ENCODE measurements at places on chromosomes 11 and 22. TPM values are rescaled to one million over a fixed set of nuclear protein-coding genes. Genes with fewer than 3 reads are reported as not detected.

DNA sequence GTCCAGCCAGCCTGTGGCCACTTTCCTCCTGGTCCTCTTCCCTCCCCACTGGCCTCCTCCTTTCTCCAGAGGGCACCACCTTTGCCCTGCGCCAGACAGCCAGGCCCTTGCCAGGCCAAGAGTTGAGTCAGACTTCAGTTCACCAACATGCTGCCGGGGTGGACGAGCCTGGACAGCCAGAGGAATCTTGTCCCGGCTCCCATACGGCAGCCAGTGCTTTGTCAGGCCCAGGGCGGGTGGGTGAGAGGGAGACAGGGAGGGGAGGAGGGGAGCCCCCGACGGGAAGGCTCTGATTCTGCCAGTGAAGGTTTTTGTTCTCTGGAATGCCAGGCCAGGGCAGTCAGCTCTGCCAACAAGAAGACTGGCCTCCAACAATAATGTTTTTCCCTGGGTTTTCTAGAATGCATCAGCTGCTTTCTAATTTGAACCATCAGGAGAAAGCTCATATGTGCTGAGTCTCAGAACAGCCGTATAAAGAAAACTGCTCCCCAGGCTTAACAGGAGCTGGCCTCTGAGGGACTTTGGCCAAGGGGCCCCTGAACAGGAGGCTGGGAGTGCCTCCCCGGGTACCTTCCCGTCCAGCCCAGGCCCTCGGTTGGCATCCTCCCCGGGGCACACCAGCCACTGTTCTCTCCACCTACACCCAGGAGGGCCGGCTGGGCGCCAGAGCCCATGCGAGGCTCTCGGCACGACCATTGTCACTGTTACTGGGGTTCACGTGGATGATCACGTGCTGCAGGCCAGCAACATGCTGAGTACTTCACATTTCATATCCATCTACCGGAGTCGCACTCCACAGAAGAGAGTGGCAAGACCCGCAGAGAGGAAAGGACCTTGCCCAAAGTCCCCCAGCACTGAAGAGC lies 28.6 kb downstream of the LIF start:
- no peak for DNase-seq

DNA sequence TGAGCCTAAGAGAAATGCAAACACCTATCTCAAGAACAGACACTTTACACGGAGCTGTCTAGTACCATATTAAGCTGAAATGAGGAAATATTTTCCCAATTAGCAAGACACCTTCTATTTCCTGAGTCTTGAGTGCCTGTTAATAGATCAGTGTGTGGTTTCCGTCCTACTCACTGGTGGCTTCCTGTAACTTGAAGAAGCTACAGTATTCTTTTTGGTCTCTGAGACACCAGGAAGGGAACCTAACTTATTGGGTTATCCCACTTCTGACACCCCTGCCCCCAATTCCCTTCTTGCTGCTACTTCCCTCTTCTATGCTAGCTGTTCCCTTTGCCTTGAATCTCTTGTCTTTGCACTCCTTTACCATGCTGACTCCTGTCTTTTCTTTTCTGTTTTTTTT lies 92.7 kb downstream of the FDX1 start:
- no peak for DNase-seq

DNA sequence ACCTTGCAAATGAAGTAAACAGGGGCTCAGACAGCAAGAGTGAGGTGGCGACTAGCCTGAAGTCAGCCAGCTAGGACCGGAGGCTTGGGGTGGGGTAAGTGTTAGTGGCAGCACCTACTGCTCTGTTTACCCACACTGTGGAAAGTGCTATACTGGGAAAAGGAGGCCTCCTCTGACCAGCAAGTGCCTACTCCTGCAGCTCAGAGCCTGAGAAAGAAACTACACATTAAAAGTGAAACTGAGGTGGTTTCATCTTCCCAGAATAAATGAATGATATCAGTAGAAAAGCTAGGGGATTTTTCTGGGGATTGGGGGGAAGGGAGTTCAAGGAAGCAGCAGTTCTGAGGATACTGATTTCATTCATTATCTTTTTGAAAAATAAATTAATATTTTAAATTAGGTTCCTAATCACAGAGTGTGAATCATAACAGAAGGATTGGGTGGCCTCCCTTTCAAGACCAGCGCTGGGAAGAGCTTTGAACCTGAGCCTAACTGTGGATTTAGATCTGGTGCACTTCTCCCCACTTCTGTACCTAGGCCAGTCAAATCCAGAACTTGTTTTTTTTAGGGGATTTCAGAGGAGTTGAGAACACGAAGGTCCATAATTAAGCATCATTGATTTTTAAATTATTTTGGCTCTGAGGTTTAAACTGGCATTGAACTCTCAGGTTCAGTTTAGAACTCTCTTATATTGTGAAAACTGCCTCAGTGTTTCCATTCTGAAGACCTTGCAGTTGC lies 48.1 kb upstream of the GRAMD1B start:
- no peak for DNase-seq

DNA sequence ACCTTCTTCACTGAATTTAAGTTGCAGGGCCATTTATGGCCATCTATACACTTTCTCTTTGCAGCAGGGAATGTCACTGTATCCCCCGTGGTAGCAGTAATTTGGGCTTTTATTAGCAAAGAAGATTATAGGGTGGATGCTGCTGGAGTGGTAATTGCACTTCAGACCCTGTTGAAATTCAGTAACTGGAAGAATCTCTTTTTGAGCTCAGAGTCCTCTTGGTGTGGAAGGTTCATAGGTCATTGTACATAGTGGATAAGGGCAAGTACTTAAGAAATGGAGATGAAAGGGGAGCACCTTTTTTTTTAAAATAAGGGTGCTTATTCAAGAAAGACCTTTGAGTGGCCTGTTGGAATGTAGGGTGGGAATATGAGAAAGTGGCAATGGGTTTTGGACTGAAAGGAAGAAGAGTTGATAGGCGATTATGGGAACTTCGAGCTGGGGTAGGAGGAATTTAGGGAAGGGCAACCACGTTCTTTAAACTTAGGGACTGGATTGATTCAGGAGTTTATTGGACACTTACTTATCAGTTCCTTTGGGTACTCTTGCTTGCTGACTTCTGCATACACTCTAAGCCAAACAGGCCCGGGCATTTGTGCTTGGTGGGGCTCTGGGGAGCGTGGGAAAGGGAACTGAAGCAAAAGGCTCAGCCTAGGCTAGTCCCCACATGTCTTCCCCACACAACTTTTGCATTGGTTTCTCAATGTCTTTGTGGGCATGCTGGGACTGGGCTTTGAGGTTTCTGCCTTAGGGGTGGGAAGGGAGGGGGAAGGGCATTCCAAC lies 26.5 kb downstream of the CTNND1 start:
- DNase-seq, result peak; percentile 96

DNA sequence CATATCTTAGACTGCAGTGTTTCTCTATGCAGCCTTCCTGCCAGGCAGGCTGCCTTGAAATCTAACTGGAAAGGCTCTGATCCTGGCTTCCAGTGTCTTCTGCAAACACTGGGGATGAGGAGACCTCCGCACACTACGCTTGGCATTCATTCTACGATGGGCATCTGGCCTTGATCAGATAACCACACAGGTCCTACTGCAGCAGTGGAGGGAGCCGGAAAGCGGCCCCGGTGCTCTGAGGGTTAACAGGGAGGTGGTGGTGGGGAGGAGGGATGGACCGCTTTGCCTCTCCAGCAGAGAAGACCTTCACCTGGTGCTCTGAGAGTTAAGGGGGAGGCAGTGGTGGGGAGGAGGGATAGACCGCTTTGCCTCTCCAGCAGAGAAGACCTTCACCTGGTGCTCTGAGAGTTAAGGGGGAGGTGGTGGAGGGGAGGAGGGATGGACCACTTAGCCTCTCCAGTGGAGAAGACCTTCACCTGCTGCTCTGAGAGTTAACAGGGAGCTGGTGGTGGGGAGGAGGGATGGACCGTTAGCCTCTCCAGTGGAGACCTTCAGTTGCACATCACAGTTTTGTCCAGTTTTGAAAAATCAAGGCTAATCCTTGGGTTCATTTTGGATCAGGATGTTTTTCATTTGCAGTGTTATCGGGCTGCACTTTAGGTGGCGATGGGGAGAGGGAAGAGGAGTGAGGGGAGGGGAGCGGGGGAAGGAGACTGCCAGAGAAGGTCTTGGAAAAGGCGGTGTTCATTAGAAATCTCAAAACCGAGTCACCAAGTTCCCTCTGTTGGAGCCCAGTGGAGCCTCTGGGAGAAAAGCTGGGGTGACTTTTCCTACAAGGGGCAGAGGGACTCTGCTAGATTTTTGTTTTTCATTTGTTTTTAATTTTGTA lies 5.6 kb downstream of the GAL start:
- DNase-seq, result no peak

DNA sequence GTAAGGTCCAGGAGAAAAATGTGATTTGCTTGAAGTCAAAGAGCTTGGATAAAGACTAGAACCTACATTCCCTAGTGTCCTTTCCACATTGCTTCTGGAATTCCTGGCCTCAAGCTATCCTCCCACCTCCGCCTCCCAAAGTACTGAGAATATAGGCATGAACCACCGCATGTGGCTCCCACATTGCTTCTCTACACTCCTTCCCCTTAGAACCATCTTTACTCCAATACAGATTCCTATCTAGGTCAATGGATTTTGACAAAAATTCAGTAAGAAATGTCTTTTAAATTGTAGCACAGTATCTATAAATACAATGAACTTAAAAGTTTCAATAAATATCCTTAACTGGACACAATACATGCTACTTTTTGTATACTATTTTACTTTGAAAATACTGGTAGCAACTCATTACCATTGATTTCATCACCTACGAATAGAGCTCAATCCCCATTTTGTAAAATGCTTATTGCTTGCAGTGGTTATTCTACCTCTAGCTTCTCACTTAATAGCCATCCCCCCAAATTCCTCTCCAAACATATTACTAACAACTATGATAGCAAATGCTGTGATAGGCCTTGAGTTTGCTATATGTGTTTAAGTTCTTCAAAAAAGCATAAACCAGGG lies 53.4 kb downstream of the GAB2 start:
- no peak for DNase-seq

GRCh38 chr11:19382131-19382611 lies 141.4 kb upstream of the E2F8 start:
- DNase-seq, result no peak

DNA sequence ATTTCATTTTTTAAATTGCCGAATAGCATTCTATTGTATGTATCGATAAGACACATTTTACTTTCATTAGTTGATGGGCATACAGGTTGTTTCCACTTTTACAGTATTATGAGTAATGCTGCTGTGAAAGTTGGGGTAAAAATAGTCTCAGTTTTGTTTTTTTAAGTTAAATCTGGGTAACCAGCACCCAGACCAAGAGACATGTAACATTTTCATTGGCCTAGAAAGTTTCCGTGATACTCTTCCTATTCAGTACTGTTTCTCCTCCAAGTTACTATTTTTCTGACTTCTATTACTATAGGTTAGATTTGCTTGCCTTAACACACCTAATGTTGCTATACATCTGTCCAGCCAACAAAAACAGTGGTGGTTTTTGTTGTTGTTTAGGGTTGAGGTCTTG lies 12.3 kb downstream of the IPO7 start:
- no peak for DNase-seq

- no peak for DNase-seq
These were observed 111.4 kb upstream of the GRAMD1B start for GRCh38 chr11:123318623-123319022.

GRCh38 chr22:30968015-30968923 lies at the start of gene MORC2:
MORC2 (minus strand) TSS chr22:30968774; CDS start chr22:30967889, 885 bp downstream.
- DNase-seq, result no peak

- no peak for DNase-seq
These were observed 20.3 kb downstream of the AP2A2 start for GRCh38 chr11:945986-946385.

The RAB3IL1 gene
- 0.55 TPM for polyA plus RNA-seq

The NFAM1 gene
- polyA plus RNA-seq, result not detected

The SYT12 gene
- polyA plus RNA-seq, result 0.09 TPM

The OR52I2 gene
- polyA plus RNA-seq, result not detected

The TMEM121B gene
- 0.01 TPM for polyA plus RNA-seq

The TBX1 gene
- polyA plus RNA-seq, result 1.3 TPM

The MTMR2 gene
- 14.3 TPM for polyA plus RNA-seq

The EHD1 gene
- 115 TPM for polyA plus RNA-seq

The MMP12 gene
- polyA plus RNA-seq, result not detected
